Spinal cord (tissue), 10 donors: ENCODE measurements at places on chromosomes 6 and 20. TPM values are rescaled to one million over a fixed set of nuclear protein-coding genes. Genes with fewer than 3 reads are reported as not detected.

Gene CDH26
- total RNA-seq, result 0.99 TPM

Gene SLA2
- not detected for total RNA-seq

Gene ASXL1
- 48.7 TPM for total RNA-seq

Gene EBF4
- total RNA-seq, result 17.4 TPM

Gene C4B
- 67.4 TPM for total RNA-seq

Gene MUCL3
- total RNA-seq, result not detected

Gene RSPH3
- total RNA-seq, result 9.9 TPM

Gene LY6G6D
- 1.1 TPM for total RNA-seq

Gene UBR2
- 33.3 TPM for total RNA-seq

- H3K4me3 ChIP-seq, result no peak overlapping the region
- no peaks in the 10 kb centered on the region for H3K36me3 ChIP-seq
- H3K4me1 ChIP-seq, result peaks cover 3% of the 10 kb centered on the region
- H3K27me3 ChIP-seq, result no peaks in the 10 kb centered on the region
- no peak for DNase-seq
These were observed 59.8 kb downstream of the NEDD9 start for GRCh38 chr6:11172501-11173327.

DNA sequence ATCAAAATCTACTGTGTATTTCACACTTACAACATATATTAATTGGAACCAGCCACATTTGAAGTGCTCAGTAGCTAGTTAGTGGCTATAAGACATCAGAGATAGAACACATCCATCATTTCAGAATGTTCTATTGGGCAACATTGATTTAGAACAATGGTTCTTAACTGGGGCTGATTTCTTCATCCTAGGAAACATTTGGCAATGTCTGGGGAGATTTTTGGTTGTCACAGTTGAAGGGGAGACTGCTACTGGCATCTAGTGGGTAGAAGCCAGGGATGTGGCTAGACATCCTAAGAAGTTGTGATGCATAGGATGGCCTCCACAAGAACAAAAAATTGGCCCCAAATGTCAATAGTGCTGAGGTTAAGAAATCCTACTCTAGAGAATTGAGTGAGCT, 132.5 kb downstream of the OLIG3 start:
- DNase-seq, result no peak
- no peak overlapping the region for H3K4me3 ChIP-seq
- H3K27me3 ChIP-seq, result peaks cover 21% of the 10 kb centered on the region
- no peaks in the 10 kb centered on the region for H3K36me3 ChIP-seq
- no peak overlapping the region for H3K27ac ChIP-seq
- H3K4me1 ChIP-seq, result peaks cover 8% of the 10 kb centered on the region

GRCh38 chr6:150739711-150740349, 125.7 kb upstream of the MTHFD1L start:
- H3K36me3 ChIP-seq, result no peaks in the 10 kb centered on the region
- no peaks in the 10 kb centered on the region for H3K27me3 ChIP-seq
- H3K4me3 ChIP-seq, result no peak overlapping the region
- peaks cover 5% of the 10 kb centered on the region for H3K4me1 ChIP-seq
- no peak for DNase-seq

DNA sequence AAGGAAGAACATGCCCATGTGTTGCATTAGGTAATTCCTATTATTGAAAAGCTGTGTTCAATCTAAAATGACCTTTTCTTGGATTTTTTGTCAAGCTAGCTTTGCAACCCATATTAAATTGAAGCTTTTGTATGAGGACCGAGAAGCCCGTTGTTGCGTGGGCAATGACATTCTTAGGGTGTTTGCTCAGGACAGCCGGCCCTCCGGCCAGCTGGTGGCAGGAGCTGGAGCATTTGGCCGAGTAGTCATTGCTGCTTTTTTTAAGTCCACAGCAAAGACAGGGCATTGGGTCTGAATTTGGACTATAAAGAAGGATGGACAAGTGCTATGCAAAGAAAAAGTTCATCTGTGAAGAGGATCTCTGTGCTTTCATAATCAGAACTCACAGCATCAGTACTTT, 365.8 kb downstream of the SAMD5 start:
- no peaks in the 10 kb centered on the region for H3K27me3 ChIP-seq
- H3K36me3 ChIP-seq, result no peaks in the 10 kb centered on the region
- DNase-seq, result no peak
- H3K4me3 ChIP-seq, result no peak overlapping the region
- H3K27ac ChIP-seq, result no peak overlapping the region

GRCh38 chr6:110529907-110530306, 53.5 kb upstream of the SLC22A16 start:
- no peaks in the 10 kb centered on the region for H3K27me3 ChIP-seq
- H3K4me1 ChIP-seq, result no peaks in the 10 kb centered on the region

- no peak overlapping the region for H3K4me3 ChIP-seq
- DNase-seq, result no peak
- H3K36me3 ChIP-seq, result peaks cover 28% of the 10 kb centered on the region
- peak overlapping the region; percentile 44 for H3K27ac ChIP-seq
- peaks cover 37% of the 10 kb centered on the region for H3K4me1 ChIP-seq
- H3K27me3 ChIP-seq, result no peaks in the 10 kb centered on the region
These were observed 96.7 kb downstream of the FYN start for GRCh38 chr6:111776236-111777221.

- no peaks in the 10 kb centered on the region for H3K4me1 ChIP-seq
- H3K36me3 ChIP-seq, result no peaks in the 10 kb centered on the region
- DNase-seq, result no peak
- no peaks in the 10 kb centered on the region for H3K27me3 ChIP-seq
- no peak overlapping the region for H3K27ac ChIP-seq
These were observed 8.8 kb downstream of the TENT5A start for GRCh38 chr6:81743649-81744048.

- no peak overlapping the region for H3K27ac ChIP-seq
- DNase-seq, result no peak
- H3K36me3 ChIP-seq, result no peaks in the 10 kb centered on the region
- no peak overlapping the region for H3K4me3 ChIP-seq
These were observed 11.0 kb downstream of the BTNL2 start for GRCh38 chr6:32396028-32396427.

DNA sequence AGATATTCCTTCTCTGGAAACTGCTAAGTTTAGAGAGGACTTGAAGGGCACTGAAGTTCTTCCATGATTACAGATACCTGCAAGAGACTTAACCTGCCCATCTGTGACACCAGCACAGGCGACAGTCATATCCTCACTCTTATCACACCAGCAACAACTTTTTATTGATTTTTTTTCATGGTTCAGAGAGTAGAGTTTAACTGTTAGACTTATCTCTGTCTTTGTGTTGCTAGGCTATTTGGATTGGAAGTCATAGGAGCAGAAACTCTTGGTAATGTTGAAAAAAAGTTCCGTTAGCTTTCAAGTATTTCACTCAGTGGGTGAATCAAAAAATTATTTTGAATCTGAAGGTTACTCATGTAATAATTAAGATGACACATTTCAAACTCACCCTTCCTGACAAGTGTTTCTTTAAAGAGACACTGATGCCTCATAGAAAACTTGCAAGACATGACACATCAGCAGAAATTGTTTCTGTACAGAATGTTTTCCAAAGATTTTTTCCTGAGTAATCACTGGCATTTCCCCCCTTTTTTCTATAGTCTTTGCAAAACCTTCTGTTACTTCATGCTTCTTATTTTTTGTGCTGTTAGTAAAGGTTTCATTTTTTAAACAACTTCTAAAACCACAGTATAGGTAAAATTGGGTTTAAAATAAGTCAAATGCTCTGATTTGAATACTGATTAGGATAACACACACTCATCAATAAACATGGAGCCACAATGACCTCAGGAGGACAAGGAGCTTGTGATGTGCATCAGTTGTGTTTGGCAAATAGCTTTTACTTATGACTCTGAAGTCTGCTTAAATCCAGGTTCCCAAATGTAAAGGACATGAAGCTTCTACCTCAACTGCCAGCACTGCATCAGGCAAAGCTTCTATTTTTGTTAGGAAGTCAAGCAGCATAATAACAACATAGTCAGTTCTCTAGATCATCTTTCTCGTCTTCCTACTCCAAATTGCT, 252.9 kb upstream of the MAN1A1 start:
- no peaks in the 10 kb centered on the region for H3K36me3 ChIP-seq
- no peak overlapping the region for H3K4me3 ChIP-seq
- H3K27me3 ChIP-seq, result no peaks in the 10 kb centered on the region
- DNase-seq, result no peak
- H3K4me1 ChIP-seq, result no peaks in the 10 kb centered on the region

DNA sequence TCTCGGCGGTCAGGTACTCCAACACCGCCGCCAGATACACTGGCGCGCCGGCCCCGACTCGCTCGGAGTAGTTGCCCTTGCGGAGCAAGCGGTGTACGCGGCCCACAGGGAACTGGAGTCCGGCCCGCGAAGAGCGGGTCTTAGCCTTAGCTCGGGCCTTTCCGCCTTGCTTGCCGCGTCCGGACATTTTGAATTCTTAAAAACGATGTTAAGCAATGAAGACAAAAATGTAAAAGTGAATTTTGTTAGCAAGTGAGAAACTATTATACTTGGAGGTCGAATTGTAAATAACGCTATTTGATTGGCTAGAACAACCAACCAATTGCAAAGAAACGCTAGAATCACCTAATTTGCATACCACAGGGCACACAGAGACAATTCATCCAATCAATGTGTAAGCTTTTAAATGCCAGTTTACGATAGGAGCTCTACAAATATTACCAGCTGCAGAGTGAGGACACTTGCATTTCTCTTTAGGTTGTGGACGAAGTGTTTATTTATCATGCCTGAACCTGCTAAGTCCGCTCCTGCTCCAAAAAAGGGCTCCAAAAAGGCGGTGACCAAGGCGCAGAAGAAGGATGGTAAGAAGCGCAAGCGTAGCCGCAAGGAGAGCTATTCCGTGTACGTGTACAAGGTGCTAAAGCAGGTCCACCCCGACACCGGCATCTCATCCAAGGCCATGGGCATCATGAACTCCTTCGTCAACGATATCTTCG, 112.0 kb downstream of the HFE start:
- peak overlapping the region; percentile 99 for H3K27ac ChIP-seq
- H3K4me3 ChIP-seq, result peak overlapping the region; percentile 87
- no peaks in the 10 kb centered on the region for H3K36me3 ChIP-seq
- peaks cover 36% of the 10 kb centered on the region for H3K4me1 ChIP-seq

DNA sequence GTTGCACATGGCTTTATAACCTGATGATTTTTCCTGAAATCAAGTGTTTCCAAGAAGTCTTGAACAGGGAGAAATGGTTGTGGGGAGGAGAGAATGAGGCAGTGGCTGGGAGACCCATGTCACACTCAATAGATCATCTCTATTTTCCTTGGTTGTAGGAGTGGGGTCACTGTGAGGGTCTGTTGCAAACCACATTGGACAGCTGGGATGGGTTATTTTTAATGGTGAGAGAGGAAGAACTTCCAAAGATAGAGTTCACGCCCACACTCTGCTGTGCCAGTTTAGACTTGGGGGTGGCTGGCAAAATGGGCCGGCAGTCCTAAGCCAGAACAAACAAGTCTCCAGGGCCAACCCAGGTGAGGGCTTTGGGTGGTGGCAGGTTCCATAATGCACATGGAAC, 276.4 kb upstream of the PRND start:
- H3K4me1 ChIP-seq, result peaks cover 3% of the 10 kb centered on the region
- no peak for DNase-seq
- H3K27ac ChIP-seq, result no peak overlapping the region
- H3K4me3 ChIP-seq, result no peak overlapping the region
- H3K36me3 ChIP-seq, result no peaks in the 10 kb centered on the region

DNA sequence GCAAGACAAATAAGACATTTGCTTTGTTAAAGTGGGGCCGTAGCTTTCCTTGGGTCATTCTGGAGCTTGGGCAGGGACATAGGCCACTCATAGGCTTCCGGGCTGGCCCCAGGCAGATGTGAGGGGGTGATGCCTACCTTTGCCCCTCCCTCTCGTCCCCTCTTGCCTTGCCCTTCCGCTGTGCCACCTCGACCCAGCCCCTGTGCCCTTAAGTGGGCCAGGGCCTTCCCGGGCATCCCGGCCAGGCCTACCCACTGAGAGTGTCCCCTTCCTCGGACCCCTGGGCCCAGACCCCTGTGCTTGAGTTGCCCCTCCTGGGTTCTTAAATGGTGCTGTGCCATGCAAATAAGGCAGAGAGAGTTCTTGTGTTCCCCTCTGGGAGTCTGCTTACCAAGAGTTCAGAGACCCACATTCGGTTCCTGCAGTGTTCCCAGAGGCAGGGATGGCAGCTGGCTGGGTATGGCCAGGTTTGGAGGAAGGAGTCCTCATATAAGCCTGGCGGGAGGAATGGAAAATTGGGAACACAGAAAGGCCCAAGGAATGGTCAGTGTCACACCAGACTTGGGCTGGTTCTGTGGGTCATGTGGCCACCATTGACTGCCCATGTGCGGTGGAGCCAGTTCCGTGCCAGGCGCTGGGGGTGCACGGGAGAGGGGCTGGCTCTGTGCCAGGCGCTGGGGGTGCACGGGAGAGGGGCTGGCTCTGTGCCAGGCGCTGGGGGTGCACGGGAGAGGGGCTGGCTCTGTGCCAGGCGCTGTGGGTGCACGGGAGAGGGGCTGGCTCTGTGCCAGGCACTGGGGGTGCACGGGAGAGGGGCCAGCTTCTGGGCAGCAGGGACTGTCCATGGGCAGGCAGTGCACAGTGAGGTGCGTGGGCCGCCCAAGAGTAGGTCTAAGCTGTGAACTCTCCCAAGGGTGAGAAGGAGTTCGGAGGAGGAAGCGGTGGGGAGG, 173.5 kb upstream of the SNX9 start:
- no peaks in the 10 kb centered on the region for H3K27me3 ChIP-seq
- peaks cover 32% of the 10 kb centered on the region for H3K4me1 ChIP-seq
- no peak overlapping the region for H3K4me3 ChIP-seq
- peaks cover 26% of the 10 kb centered on the region for H3K36me3 ChIP-seq
- H3K27ac ChIP-seq, result no peak overlapping the region

- H3K27me3 ChIP-seq, result peaks cover 14% of the 10 kb centered on the region
- H3K27ac ChIP-seq, result peak overlapping the region; percentile 54
- H3K4me3 ChIP-seq, result no peak overlapping the region
- DNase-seq, result peak; percentile 81
- H3K4me1 ChIP-seq, result peaks cover 47% of the 10 kb centered on the region
- peaks cover 2% of the 10 kb centered on the region for H3K36me3 ChIP-seq
These were observed 4.5 kb upstream of the TAF8 start for GRCh38 chr6:42045538-42046460.

DNA sequence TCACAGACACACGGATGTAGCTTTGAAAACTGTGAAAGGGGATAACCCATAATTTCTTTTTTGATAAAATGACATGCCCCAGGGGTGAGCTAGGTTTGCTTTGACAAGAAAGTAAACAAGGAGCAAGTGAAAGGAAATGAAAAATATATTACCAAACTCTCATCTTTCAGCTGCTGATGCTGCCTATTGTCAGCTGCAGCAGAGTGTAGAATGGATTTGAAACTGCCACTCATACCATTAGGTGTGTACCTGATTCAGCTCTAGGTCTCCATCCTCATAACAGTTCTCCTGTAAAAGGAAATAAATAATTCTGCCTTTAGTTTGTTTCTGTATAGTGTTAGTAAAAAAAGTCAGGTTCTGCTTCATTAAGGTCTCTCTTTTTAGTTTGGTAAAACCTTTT, 415.1 kb upstream of the MARCKS start:
- no peaks in the 10 kb centered on the region for H3K36me3 ChIP-seq
- no peaks in the 10 kb centered on the region for H3K27me3 ChIP-seq
- no peaks in the 10 kb centered on the region for H3K4me1 ChIP-seq
- no peak overlapping the region for H3K27ac ChIP-seq
- DNase-seq, result no peak
